ENCODE measurements at places on chromosomes 4 and X. TPM values are rescaled to one million over a fixed set of nuclear protein-coding genes. Genes with fewer than 3 reads are reported as not detected.

DNA sequence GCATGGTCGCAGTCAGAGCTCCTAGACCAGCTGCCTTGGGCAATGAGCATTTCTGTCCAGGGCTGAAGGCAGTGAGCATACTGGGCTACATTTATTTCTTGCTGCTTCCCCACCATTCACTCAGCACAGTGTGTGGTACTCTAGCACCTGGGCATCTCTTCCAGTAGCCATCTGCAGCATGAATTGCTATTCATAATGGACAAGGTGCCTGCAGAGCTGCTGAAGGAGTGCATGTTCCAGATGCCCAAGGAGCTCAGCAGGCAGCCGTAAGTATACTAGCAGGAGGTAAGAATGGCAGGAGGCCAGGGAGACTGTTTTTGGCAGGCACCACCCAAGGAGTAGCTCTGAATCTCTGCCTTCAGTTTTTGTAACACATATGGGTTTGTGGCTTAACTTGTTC is 110.4 kb upstream of the RXFP1 start:
- DNase-seq: no peak

Gene CXCL9
- total RNA-seq: not detected

GRCh38 chr4:10090467-10091250 is 25.9 kb downstream of the WDR1 start:
- DNase-seq: no peak

DNA sequence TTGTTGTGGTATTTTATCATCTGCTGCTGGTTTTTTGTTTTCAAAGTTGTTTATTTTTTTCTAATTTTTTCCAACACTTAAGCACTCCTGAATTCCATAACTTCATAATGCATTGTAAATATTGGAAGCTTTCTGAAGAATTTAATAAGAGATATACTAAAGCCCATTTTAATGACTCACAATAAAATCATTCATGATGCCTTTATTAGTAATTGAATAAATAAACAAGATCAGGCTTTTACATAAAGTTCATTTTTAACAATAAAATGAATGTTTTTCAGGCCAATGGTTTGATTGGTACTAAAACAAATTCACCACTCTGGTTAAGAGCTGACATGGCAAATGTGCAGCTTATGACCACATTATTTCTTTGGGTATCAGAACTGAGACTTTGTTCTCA is 408.2 kb upstream of the SMIM31 start:
- no peak for DNase-seq

Gene BEX1
- total RNA-seq: 0.68 TPM

Gene KLHL13
- total RNA-seq: 3.9 TPM

- DNase-seq: no peak
Observed at GRCh38 chrX:107675823-107676555, 47.7 kb downstream of the PRPS1 start.

Gene DOCK11
- total RNA-seq: 0.87 TPM

Gene SMPX
- total RNA-seq: not detected

GRCh38 chrX:140163371-140164159 is 198.2 kb upstream of the CXorf66 start:
- DNase-seq: no peak

GRCh38 chr4:109939190-109939589 is 26.5 kb downstream of the EGF start:
- DNase-seq: no peak

GRCh38 chr4:155559915-155560314 is 106.7 kb upstream of the GUCY1A1 start:
- DNase-seq: no peak

DNA sequence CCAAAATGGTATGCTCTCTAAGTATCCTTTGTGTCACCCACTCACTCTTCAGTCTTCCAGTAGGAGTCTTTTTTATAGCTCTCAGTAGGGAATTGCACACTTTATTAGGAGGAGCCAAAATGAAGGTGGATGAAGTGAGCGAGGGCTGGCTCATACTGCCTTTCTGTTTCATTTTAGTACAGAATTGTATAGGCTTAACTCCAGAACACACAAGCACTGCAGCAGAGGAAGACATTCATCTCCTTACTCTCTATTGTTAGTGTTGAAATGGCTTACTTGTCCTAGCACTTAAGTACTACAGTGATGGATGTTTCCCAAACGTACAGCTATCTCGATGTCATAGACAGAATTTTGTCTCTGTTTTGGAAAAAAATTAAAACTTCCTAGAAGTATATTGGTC is 327.3 kb upstream of the ATOH1 start:
- no peak for DNase-seq

GRCh38 chrX:49228185-49228584 is 5.0 kb downstream of the CACNA1F start:
- DNase-seq: no peak

DNA sequence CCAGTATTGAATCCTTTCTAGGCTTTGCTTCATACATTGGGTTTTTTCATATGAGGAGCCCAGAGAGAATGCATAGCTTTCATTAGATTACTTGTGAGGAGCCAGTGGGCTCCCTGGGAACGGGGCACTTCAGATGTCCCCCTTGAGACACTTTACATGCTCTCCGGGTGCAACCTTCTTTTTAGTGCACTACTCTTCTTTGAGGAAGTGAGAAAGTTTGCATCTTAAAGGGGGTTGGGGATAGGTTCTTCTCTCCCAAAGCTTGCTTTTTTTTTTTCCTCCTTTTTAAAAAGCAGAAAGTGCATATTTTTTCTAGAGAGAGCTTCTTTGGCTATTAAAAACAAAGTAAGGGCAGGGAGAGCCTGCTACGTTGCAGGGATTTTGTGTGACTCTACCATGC is 4.3 kb downstream of the HADH start:
- DNase-seq: no peak

Gene ZFYVE28
- total RNA-seq: 11.3 TPM

Data from glomerular endothelial cell (primary cell).